ENCODE measurements at places on chromosomes 7 and 10. TPM values are rescaled to one million over a fixed set of nuclear protein-coding genes. Genes with fewer than 3 reads are reported as not detected.
A peak's percentile ranks its signal among the peaks of the same experiment; 100 is the strongest.

- peak; percentile 68 for DNase-seq
Measured at GRCh38 chr7:35036361-35037171, 719 bp downstream of the DPY19L1 start.

- DNase-seq = peak; percentile 10
Measured at GRCh38 chr10:93180482-93180931, 106.8 kb downstream of the CYP26A1 start.

DNA sequence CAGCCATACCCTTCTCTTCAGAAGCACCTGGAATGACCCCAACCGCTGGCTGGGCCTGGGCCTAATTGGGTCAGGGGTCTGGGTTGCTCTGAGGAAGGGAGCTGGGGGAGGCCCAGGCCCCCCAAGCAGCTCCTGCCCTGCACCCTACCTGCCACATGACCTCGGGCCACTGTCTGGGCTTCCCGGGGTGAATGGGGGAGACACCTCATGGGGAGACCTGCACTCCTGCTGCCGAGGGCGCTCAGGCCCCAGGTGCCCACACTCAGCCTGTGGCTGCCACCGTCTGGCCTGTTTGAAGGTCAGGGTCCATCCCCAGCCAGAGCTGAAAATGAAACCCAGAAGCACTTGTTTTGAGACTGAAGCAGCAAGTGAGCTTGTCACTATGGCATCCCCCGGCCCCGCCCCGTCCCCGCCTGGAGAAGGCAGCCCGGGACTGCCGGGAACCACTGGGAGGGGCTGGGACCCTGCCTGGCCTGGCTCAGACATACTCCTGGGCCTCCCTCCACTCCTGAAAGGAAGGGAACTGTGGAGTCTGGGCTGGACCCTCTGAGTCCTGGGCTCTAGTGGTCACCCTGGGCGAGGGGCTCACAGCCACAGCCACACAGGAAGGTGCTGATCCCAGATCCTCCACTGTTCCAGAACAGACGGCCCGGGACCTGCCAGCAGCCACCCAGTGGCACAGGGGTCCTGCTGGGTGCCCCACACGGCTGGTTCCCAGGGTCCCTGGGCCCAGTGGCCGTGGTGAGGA is 7.4 kb upstream of the MICALL2 start:
- peak; percentile 79 for DNase-seq

Gene ANKRD61
- total RNA-seq = not detected

Gene ENTPD1
- 0.86 TPM for total RNA-seq

Gene LMOD2
- not detected for total RNA-seq

GRCh38 chr7:140084972-140085371 is 22.2 kb upstream of the PARP12 start:
- DNase-seq = no peak

GRCh38 chr10:24434961-24435360 is 226.0 kb downstream of the KIAA1217 start:
- DNase-seq = no peak

DNA sequence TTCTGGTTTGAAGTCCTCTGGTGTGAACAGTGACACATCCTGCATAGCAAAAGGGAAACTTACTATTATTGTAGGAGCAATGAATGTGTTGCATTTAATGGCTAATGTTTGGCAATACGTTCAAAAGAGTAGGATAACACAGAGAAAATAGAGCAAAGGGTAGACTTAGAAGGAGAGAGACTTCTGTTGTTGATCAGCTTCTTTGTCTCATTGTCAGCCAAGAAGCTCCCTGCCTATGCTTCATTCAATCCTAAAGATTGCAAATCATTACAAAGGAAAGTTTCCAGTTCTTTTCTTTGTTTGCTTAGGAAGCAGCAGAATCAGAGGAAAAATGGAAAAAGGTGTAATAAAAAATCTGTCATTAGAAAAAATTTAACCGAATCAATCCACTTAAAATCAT is 7.9 kb upstream of the TSPAN13 start:
- no peak for DNase-seq

Gene ADAM22
- total RNA-seq = 1.3 TPM

DNA sequence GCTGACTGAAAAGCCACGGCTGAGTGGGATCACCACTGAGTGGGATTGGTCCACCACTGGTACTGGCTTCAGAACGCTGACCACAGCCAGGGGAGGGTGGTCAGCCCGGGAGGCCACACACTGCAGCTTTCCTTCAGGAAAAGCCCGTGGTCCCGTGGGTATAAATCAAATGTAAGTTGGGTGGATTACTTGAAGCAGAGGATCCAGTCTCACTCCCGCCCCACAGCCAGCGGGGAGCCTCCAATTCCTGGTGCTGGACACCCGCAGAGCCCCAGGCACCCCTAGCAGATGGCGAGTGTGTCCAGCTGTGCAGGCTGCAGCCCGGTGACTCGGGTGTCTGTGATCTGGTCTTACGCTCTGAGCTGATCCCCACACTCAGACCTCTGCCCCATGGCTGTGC is 231.1 kb upstream of the ZNF32 start:
- no peak for DNase-seq

Gene MASTL
- total RNA-seq = 13.2 TPM

DNA sequence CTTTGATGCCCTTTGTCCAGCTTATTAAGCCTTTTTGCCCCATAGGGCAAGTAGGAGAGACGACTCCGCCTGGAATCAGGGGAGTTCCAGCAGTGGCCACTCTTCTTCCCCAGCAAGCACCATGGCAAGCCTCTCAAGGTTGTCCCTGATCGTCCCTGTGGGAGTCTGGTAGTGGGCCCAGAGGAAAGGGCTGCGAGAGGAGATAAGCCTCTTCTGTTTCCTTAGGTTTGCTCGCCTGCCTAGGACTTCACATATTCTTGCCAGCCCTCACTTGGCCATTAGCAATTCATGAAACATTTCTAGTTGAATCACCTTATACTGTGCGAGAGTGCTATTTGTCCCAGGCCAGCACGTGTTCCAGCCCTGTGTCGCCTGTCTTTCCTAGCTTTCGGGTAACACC is 47.8 kb upstream of the CPN1 start:
- no peak for DNase-seq

- no peak for DNase-seq
Measured at GRCh38 chr10:75967491-75967890, 536.1 kb downstream of the LRMDA start.

GRCh38 chr7:80018941-80019808 is 115.5 kb upstream of the GNAI1 start:
- peak; percentile 70 for DNase-seq

- DNase-seq = no peak
Measured at GRCh38 chr7:151175793-151176311, 8.4 kb upstream of the GBX1 start.

- no peak for DNase-seq
Measured at GRCh38 chr7:155962191-155962967, 150.1 kb upstream of the SHH start.

DNA sequence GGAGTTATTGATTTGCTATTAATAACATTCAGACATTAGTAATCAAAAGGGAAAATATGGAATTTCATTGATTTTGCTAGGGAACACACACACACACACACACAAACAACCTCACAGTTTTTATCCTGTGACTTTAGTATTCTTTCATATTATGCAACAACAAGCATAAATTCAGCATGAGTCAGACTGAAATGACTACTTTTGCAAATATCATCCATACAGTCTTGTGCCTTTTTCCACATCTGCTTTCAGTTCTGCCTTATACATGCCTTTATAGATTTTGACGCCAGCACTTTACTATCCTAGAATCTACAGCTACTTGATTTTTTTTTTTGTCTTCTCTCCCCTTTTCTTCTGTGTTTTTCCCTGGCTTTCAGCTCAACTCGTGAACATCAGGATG is 975.8 kb upstream of the LRRTM3 start:
- DNase-seq = peak; percentile 3

DNA sequence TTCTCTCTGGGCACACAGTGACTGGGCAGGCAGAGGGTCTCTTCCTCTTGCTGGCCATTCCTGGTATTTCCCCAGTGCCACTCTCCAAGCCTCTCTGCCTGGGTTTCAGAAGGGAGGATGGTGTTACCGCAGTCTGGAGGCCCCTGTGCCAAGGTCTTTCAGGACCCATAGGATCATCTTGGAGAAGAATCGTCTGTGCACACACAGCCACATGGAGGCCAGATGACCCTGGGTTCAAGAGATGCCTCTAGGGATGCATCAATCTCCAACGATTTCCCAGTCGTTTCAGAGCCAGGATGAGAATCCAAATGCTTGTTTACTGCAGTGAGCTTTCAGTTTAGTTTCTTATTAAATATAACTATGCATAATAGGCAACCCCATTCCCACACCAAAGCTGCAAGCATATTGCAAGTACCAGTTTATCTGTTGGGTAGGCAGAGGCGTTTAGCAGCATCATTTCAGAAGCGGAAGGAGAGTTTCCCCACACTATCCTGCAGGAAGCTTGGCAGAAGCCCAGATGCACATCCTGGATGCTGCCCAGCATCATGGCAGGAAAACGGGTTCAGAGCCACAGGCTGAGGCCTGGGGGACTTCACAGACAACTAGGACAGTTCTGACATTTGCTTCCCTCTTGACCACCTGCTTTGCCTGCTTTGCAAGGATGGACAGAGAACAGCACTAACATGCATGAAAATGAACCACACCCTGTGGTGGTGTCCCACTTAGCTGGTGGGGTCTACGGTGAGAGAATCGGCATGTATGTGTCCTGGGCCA is 134.7 kb upstream of the FAM20C start:
- no peak for DNase-seq

Gene FIGNL1
- total RNA-seq = 20.3 TPM

Gene HOXA3
- total RNA-seq = 11.7 TPM

DNA sequence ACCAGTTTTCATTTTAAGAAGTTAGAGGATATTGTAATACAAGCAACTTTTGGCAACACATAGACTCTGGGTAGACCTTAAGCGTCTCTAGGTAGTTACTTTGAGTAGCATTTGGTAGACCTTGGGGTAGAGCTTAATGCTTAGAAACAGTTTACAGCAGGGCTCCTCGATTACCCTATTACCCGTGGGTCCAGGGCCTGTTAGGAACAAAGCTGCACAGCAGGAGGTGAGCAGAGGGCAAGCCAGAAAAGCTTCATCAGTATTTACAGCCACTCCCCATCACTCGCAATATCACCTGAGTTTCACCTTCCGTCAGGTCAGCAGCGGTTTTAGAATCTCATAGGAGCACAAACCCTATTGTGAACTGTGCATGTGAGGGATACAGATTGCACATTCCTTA is 173.5 kb downstream of the TSPAN12 start:
- DNase-seq = no peak

- DNase-seq = no peak
Measured at GRCh38 chr7:112116358-112116757, 89.8 kb downstream of the DOCK4 start.

Gene DNAJB9
- total RNA-seq = 41.9 TPM

- DNase-seq = peak; percentile 80
Measured at GRCh38 chr10:74432841-74433594, 282.0 kb downstream of the ADK start.

Gene MYPN
- 18.6 TPM for total RNA-seq

Measured in fibroblast of villous mesenchyme (primary cell).